ENCODE measurements at places on chromosomes 11 and 22. TPM values are rescaled to one million over a fixed set of nuclear protein-coding genes. Genes with fewer than 3 reads are reported as not detected.

ISX gene
- total RNA-seq = not detected

- no peak for DNase-seq
Measured at GRCh38 chr11:44597358-44598012, 32.0 kb downstream of the CD82 start.

DNA sequence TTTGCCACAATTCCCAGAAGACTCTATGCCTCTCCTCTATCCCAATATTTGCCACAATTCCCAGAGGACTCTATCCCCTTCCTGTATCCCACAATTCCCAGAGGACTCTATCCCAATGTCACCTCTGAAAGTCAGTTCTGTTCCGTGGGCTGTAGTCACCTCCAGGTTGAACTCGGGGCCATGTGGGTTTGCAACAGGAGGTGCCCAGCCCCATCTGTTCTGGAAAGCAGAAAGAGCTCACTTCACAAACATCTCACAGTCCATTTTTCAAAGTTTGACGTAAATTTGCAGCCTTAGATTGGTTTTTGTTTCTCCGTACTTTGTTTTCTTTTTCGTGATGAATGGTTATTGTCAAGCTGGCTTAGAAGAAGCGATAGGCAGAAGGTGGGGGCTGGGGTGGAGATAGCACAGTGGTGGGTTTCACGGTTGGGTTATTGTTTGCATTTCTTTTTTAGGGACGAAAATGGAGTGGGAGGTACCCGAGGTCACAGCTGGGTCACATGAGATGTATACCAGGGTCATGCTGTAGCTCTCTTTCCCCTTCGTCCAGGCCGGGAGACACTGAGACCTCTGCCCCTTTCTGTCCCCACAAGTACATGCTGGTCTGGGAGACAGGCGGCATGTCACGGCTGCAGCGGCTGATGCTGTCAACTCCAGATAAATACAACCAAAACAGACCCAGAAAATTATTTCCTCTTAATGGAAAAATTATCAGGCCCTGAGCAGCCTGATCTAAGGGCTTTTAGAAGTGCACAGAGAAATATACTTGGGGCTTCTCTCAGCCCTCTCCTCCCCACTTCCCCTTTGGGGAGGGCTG is 374.5 kb downstream of the CADM1 start:
- DNase-seq = no peak

DNA sequence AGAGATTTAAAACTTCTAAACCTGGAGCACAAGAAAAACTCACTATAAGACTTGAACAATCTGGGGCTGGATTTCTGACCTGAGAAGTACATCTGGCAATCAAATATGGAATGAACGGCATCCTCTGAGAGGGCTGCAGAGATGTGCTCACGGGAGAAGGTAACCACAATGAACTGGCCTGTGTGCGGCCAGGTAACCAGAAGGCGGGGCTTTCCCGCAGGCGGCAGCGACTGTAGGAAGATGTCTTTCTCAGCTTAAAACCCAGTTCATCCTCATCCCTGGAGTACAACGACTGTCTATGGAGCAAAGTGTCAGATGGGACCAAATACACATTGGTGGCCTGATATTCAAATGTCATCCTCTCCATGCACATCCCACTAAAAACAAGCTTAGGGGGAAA is 24.5 kb downstream of the MICAL3 start:
- no peak for DNase-seq

DNA sequence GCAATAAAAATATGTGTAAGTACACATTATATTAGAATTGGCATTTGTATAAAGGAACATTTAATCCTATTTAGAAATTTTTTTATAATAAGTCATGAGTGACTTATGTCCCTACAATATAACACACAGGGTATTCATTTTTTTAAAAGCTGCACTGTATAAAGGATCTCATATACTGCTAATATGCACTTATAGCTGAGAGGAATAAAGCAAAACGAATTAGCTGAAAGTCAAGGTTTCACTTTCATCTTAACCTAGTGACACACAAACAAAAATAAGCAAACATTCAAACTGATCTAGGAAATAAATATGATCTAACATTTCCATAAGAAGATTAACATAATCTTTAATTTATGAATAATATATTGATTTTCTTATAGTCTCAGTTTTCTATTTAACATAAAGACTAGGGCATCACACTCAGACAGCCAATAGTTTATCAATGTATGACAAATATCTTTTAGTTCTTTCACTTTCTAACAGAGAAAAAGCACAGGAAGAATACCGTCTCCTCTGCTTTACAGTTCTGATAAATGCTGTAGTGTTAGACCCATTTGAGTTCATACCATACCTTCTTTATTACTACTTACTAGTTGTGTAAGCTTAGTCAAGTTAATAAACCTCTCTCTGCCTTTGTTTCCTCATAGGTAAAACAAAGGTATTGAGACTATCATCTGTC is 42.9 kb downstream of the DCDC1 start:
- no peak for DNase-seq

All from skin of body (tissue), 3 donors.